ENCODE measurements at places on chromosomes 2 and 18.

DNA sequence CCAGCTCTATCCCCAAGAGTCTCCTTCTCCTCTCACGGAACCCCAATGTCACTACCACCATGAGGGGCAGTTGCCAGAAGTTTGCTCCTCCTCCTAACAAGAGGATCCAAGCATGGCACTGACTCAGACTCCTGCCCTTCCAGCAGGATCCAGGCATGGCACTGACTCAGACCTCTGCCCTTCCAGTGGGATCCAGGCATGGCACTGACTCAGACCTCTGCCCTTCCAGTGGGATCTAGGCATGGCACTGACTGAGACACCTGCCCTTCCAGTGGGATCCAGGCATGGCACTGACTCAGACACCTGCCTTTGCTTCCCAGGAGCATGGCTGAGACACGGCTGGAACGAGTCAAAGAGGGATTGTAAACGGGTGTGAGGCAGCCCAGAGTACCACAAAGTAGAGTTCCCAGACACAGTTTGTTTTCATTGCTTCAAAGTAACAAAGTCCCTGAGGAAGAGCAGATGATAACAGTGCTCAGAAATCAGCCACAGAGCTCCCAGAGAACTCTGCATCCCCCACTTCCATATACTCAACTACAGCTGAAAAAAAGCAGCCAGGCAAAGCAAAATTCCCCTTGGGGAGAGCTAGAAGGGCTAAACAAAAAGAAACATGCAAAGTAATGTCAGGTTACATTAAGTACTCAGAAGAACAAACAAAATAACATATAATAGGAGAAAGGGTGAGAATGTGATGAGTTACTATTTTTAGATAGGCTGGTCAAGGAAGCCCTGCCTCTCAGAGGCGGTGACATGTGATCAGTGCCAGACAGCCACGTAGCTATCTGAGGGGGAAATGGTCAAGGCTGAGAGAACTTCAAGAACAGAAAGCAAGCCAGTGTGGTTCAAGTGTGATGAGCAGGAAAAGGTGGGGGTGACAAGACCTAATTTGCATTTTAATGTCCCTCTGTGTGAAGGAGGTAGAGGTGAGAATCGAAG lies 3.0 kb downstream of the BUB1 start:
- no peak for DNase-seq

DNA sequence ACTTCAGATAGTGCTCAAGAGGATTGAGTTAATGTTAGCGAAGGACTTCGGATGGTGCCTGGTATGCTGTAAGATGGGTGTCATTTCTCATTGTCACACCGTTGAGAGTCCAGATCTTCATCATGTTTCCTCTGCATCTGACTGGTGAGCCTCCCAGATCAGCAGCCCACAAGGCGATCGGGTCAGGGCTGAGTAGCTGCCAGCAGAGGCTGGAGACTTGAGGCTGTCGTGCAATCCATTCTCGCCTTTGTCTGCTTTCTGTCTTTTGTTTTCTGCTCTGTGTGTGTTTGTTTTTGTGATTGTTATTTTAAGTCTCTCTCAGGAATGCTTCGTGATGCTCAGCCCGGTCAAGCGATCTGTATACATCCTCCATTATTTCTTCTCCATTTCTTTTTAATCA lies 95.8 kb downstream of the TGOLN2 start:
- no peak for DNase-seq

DNA sequence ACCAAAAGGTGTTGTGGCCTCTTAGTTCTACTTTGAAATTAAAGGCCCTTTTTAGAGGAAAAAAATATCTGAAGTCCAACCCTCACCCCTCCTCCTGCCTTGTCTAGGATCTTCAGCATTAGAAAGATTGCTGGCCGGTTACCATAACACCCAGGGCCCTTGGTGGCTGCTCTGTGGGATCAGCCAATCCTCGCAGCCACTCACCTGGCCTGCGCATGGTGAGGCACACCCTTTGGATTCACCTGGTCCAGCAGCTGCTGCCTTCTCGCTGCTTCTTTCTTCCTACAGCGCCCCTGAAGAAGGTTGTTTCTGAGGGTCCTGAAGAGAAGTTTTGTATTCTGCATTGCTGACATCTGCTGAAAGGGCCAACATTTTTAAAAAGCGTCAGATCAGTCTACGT lies 25.2 kb downstream of the DYTN start:
- DNase-seq = no peak

GRCh38 chr2:238409341-238410199 lies 17.2 kb upstream of the ASB1 start:
- no peak for DNase-seq

DNA sequence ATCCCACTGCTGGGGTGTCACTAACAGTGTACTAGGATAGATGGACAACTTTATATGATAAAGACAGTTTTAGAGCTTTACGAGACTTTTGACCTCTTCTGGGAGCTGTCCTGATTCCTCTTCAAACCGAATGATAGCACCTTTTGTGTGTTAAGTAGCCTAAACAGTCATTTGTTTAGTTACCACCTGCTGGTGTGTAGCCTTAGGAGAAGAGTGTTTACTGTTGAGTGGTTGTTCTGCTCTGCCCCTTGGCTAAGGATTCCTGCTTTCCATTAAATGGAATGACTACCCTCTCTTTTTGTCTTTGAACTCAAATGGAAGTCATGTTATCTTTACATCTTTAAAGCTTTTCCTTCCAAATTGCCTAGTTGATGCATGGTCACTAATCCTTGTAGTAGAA lies 28.0 kb upstream of the MGAT5 start:
- DNase-seq = no peak
